ENCODE measurements at places on chromosomes 5 and 9. TPM values are rescaled to one million over a fixed set of nuclear protein-coding genes. Genes with fewer than 3 reads are reported as not detected.

DNA sequence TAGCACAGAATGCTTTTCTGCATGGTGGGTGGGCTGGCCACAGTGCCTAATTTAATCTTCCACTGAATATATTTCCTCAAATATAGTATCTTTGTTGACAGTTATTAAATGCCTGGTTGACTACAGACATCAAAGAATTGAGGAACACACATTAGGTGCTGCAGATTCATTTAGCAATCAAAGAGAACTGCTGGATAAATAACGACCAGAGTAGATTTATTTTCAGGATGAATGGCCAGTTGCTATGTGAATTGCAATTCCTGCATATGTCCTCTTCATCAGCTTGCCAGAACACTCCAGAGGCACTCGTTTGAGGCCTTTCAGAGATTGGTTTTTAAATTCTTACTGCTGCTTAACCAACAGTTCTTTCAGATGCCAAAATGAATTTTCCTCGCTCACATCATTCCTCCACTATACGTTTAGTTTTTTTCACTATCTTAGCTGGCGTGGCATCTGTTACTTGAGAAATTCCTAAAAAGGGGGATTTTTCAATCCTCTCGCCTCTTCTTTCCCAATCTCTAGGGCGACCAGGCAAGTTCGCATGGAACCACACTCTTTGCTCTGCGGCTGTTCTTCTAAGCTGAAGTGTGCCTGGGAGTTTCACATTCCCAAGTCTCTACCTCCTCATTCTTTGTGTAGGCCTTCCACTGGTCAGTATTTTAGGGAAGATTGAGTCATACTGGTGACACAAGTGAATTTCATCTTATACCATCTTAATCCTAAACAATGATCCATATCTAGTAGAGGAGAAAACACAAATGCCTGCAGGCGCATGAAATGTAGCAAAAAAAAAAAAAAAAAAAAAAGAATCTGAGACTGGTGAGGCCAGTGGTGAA lies 237.1 kb upstream of the NMUR2 start:
- DNase-seq: no peak

GRCh38 chr9:7439355-7439995 lies 360.1 kb downstream of the DMAC1 start:
- no peak for DNase-seq

DNA sequence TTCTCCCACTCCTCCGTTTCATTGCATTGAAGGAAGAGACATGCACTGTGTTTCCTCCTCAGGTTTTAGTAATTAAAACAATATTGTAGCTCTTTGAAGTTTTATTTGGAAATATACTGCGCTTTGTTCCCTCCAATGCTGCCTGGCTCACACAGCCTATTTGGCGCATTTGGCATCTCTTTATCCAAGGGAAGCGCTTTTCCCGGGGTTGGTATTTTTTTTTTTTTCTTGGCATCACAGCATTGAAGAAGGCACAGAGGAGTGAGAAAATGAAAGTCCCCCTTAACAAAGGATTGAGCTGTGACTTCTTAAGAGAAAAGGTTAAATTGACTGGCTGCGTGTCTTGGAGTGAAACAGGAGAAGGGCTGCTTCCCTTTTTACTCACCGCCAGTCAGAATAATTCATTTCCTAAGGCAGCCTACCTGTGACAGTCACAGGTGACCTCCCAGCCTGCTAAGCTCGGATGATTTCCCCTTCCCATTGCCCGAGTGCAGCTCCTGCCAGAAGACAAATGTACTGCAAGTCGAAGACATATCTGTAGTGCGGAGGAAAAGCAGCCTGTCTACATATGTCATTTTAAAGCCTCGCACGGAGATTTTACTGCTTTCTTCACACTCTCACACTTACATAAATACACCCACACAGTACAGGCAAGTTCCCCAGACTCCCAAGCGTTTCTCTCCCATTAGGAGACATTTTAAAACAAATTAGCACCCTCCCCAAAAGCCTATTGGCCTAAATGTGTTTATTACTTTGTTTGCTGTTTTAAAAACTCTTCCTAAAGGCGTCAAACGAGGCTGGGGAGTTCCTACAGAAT lies 665.5 kb upstream of the ZNF608 start:
- no peak for DNase-seq

DNA sequence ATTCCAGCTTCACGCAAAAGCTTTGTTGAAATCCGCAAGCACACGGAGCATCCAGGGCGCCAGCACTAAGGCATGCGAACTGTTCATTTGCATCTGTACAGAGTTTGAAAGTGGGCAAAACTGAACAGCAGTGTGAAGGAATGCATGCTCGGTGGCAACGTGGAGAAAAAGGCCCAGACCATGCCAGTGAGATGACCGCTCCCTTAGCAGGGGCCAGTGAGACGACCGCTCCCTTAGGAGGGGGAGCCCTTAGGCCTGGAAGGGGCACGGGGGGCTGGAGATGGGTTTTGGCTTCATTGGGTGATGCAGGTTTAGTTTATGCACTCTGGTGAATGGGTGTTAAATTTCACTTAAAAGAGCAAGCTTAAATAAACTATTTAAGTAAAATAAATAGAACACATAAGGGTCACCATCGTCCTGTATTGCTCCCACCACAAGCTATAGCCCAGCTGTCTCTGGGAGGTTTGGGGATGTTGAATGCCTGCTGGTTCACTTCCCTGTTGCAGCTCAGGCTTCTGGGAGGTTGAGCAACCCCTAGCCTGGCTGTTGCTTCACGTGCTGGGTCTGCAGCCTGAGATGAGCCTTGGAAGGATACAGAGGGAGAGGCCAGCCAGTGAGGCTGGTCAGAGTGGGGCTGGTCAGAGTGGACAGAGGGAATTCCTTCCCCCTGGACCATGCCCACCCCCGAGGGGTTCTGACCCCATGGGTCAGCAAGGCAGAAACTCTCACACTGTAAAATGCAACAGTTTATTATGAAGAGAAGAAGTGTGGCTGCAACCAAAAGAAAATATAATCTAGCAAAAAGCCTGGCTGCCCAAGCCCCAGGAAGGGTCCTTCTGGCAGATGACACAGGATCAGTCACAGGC lies 4.6 kb upstream of the FCN1 start:
- no peak for DNase-seq

DNA sequence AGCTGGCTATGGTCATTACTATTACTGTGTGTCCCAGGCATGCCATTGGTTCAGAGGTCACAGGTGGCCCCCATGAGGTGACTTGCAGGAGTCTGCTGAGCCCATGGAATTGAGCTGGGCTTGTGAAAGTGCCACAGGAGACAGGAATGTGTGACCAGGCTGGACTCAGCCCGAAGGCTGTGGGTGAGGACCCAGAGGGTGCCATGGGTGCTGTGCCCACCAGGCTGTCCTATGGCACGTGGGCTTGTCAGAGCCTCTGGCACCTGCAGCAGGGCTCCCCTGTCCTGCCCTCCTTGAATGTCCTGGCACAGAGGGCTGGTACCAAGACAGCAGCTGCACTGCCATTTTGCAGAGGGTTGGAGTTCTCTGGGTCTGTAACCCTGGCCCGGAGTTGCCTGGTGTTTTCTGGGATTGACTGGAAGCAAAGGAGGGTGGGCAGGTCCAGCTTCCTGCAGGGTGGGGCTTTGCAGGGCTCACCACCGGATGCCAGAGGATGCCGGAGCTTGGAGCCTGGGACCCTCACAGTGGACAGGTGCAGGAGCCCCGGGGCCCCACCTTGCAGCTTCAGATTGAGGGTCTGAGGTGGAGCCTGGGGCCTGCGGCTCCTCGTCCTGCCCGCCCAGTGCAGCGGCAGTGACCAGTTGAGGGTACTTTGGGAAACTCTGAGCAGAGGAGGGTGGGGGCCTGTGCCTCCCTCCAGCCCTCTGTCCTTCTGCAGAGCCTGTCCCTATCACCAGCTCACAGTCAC lies 14.2 kb downstream of the COL5A1 start:
- DNase-seq: no peak

- DNase-seq: no peak
These were observed 127.8 kb downstream of the PCSK5 start for GRCh38 chr9:76018235-76018634.

DNA sequence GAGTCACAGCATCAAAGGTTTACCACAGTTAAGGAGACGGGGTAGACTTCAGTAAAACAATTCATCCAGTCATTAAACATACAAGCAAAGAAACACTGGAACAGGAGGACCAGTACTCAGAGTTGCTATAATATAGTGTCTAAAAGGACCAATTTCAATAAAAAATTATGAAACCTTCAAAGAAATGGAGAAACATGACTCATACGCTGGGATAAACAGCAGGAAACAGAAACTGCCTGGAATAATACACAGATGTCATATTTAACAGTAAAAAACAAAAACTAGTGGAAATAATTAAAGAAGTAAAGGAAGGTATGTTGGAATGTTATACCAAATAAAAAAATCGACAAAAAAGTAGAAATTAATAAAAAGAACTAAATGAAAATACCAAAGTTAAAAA lies 1075.9 kb downstream of the NR2F1-AS1 start:
- no peak for DNase-seq

GRCh38 chr5:133688391-133688790 lies 76.0 kb upstream of the FSTL4 start:
- DNase-seq: no peak

Gene DIPK1B
- total RNA-seq: 11.5 TPM

Gene CDH18
- total RNA-seq: not detected

Gene SMIM32
- total RNA-seq: not detected

Gene LCN12
- not detected for total RNA-seq
